Dermis microvascular lymphatic vessel endothelial cell (primary cell): ENCODE measurements at places on chromosomes 11 and 22. TPM values are rescaled to one million over a fixed set of nuclear protein-coding genes. Genes with fewer than 3 reads are reported as not detected.

The STIM1 gene
- total RNA-seq, result 15.7 and 26.6 TPM in 2 replicates

The ESAM gene
- total RNA-seq, result 20.1 and 29.3 TPM in 2 replicates

The APLNR gene
- 0.90 and 1.0 TPM in 2 replicates for total RNA-seq

The UBASH3B gene
- total RNA-seq, result 1.6 and 3.2 TPM in 2 replicates

The HYOU1 gene
- total RNA-seq, result 146 and 148 TPM in 2 replicates

The PHOX2A gene
- not detected in 2 replicates for total RNA-seq

The MYO7A gene
- total RNA-seq, result 8.3 and 15.4 TPM in 2 replicates

The VSIG2 gene
- 0.13 TPM in 1 of 2 replicates, not detected in the other for total RNA-seq

The MMP8 gene
- not detected in 2 replicates for total RNA-seq

The CFAP68 gene
- 4.1 and 5.1 TPM in 2 replicates for total RNA-seq

The OR8D1 gene
- not detected in 2 replicates for total RNA-seq

The QSER1 gene
- total RNA-seq, result 11.8 and 12.8 TPM in 2 replicates

The CEND1 gene
- under 0.01 and 0.13 TPM in 2 replicates for total RNA-seq

The TTC36 gene
- 0.64 and 0.76 TPM in 2 replicates for total RNA-seq

The RBMXL2 gene
- not detected in 2 replicates for total RNA-seq

The GAL gene
- total RNA-seq, result 0.76 and 2.4 TPM in 2 replicates

The MS4A6A gene
- total RNA-seq, result 0.26 and 0.63 TPM in 2 replicates

The AQP11 gene
- total RNA-seq, result 0.13 and 0.38 TPM in 2 replicates

The DRD4 gene
- total RNA-seq, result under 0.01 TPM in 1 of 2 replicates, not detected in the other

The FOXRED2 gene
- total RNA-seq, result 4.0 and 6.8 TPM in 2 replicates
